NCI-H1105 treated with DMSO at 0.1 percent for 48 hours (cell line): ENCODE measurements at places on chromosomes 3 and 15.

DNA sequence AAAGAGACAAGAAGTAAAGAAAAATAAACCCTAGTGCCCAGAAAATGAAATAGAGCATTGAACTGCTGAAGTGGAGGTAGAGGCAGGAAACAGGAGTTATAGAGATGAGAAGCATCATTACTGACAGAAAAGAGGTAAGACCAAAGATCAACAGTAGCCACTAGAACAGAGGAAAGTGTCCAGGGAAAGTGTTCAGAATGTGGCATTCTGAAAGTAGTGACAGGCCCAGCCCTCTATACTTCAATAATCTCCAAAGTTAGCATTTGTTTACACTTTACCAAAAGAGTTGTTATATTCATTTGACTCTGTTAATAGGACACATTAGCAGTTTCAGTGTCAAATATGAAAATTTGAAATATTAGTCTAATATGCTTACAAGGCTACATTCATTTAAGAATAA, 727.1 kb upstream of the NECTIN3 start:
- DNase-seq: no peak

DNA sequence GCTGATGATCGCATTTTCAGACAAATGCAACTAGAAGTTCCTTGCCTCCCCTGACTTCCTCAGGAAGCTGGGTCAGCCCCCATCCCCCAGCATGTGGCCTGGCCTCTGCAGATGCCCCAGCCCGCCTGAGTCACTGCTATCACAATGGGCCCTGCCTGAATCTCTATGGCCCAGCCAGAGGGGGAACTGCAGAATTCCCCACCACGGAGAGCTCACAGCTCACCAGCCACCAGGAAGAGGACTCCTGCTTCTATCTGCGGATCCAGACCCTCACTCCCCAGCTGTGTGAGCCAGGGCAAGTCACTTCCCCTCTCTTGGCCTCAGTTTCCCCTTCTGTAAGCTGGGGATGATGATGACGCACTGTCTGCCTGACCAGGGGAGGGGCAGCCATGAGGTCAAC, 6.9 kb downstream of the PLXND1 start:
- DNase-seq: no peak

DNA sequence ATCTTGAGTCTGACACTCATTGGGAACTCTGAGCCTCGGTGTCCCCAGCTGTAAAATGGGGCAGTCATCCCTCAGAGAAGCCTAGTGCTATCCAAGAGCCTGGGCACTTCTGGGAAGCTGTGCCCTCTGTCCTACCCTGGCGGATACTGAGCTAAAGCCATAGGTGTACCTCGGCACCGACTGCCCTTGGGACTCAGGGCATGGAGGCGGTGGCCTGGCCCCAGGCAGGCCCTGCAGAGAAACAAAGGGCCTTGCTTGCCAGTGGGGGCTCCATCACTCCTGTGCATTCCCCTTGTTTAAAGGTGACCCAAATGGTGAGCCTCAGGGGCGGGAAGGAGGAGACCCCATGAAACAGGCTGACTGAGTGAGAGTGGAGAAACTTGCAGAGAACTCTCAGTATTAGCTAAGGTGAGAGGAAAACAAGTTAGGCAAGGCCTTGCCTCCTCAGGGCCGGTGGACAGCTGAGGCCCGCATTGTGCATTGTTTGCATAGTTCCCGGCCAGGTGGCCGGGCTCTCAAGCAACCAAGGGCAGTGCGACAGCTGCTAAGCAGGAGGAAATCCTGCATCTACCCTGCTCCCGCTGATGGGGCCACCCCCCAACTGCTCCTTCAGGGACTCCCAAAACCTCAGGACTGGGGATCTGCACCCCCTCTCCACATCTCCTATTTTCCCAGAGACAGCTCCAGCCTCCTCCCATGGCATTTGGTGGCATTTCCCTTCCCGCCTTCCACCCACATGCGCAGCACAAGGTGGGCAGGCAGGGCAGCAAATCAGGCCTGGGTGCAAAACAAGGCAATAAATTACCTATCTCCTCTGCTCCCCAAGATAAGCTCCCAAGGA, 4.3 kb downstream of the PFKFB4 start:
- DNase-seq: no peak

- DNase-seq: no peak
Observed at GRCh38 chr3:27464646-27465045, 19.5 kb downstream of the SLC4A7 start.

- no peak for DNase-seq
Observed at GRCh38 chr3:132843851-132844553, 121.8 kb upstream of the NPHP3 start.

- no peak for DNase-seq
Observed at GRCh38 chr3:65902304-65902793, 136.4 kb downstream of the MAGI1 start.

- DNase-seq: no peak
Observed at GRCh38 chr15:88843334-88843733, 40.1 kb downstream of the ACAN start.

- DNase-seq: no peak
Observed at GRCh38 chr3:15647611-15648167, 46.1 kb downstream of the BTD start.

DNA sequence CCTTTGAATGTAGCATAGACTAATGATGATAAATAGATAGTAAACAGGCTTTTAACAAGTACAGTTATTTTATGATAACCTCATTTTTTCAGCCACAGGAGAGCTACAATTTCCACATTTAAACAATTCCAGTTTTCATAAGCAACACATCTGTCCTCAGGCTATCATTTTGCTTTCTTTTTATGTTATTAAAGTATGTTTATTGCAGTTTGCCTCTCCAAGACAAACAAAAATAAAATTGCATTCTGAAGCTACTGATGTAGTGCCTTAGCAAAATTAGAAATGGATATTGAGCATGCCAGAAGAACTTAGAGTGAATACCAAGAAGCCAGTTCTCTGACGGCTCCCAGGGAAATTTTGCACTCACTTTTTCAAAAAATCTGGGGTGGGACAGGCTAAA, 140.6 kb upstream of the ABHD17C start:
- DNase-seq: no peak

GRCh38 chr3:184160456-184160855, 5.3 kb downstream of the DVL3 start:
- no peak for DNase-seq

DNA sequence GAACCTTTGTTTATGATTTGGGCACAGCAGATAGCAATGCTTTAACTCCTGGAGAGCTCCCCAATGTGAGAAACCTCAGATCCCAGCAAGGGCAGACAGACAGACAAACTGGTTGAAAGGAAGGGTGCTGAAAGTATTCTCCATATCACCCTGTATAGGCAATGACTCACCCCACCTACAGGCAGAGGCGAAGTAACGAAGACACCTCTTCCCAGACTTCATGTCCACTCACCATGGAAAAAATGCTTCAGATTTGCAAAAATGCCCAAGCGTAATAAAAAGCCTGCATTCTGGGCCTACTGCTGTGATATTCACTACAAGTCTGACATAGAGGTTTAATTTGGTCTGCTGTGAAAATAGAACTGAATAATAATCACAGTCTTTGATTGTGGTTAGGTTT, 50.5 kb downstream of the THBS1 start:
- DNase-seq: no peak

- no peak for DNase-seq
Observed at GRCh38 chr15:96222981-96223380, 107.5 kb upstream of the NR2F2 start.

DNA sequence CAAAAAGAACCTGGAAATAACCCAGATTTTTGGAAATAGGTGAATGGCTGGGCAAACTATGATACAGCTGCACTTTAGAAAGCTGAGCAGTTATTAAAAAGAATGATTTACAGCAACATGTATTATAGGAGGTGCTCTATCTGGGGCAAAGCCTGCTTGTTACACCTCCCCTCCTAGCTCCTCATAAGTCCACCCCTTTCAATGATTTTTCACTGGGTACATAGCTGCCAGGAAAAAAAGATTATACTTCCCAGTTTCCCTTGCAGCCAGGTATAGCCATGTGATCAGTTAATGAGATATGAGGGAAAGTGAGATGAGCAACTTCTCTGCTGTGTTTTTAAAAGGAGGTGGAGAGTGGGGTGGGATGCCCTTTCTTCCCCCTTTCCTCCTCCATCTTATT, 97.7 kb downstream of the CHST2 start:
- DNase-seq: no peak

DNA sequence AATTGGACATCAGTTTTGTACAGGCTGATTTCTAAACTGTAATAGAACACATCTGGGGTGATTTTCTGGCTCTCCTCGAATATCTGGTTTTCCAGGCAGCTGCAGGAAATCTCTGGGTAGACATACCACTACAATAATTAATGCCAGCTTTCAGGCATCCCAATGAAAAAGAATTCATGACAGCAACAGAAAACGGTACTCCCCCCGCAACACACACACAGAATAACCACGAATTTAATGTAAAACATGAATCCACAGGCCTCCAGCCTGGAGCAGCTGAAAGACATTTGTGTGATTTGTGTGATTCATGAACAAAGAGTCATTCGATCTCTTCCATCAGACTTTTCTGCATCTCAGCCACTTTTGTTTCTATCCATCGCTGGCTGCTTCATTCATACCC, 262.2 kb downstream of the MAGI1 start:
- no peak for DNase-seq

DNA sequence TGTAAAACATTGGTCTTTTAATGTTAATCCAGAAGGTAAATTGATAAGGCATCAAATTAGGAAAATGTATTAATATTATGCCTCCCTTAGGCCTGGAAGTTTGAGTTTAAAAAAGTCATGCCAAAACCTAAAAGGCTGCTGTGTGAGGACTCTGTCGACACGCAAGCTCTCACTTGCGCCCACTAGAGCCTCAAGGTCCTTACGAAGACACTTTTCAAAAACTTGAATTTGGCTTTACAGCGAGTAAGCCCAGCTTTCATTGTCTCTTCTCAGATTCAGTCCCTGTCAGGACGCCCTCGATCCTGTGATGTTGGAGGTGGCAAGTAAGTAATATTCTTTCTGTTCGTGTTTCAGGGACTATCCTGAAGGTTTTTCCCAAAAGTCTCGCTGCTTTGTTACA, 89.7 kb downstream of the CRTC3 start:
- no peak for DNase-seq

- DNase-seq: no peak
Observed at GRCh38 chr15:68896178-68896577, 34.1 kb upstream of the SPESP1 start.

GRCh38 chr3:187565701-187566100, 104.5 kb downstream of the SST start:
- DNase-seq: no peak

DNA sequence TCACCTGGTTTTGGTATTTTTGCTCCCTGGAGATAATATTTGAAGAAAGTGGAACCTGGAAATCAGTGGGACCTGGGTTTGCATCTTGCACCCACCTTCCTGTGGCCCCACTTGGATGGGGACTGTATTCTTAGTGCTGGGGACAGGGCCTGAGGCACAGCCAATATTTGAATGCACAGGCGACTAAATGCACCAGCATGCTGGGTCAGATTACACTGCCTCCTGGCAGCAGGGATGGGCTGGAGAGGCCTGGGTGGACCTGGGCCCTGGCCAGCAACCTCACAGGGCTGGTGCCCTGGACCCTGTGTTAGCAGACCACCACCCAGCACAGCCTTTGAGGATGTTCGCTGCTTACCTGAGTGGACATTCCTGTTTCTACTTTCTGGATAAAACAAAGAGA, 10.5 kb downstream of the ITIH4 start:
- no peak for DNase-seq

DNA sequence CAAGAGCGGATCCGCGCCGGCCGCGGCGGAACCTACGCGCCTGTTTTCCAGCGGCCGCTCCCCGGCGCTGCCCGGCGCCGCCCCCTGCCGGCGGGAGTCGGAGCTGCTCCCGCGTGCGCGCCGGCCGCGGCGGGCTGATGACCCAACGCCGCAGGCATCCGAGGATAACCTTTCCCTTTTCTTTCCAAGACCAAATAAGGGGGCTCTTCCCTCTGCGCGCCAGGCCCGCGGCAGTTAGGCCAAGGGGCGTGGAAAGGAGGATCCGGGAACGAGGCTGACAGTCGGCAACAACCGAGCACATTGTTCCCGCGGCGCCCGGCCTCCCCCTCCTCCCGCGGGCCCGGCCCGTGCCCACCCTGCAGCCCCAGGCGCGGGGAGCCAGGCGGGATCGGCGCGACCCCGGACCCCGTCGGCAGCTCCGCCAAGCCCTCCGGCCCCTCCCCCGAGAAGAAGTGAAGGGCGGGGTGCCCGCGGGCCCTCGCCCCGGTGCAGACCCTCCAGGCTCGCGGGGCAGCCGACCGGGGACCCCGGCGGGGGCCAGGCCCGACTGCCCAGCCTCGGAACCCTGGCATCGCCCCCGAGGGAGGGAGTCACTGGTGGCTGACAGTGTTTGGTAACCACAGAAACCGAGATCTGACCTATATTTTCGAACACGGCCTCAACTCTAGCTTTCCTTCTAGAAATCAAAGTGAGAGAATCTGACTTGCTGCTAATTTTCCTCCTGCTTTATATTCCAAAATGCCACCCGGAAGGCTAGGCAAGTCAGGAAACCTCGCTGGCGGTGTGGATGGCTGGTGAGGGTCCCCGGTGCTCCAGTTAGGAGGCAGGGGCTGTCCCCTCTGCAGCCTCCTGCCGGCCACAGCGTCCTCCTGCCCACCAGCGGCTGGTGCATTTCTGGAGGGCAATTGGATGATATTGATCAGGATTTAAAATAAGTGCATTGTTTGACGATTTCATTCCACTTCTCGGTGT, 45.6 kb upstream of the SYNM start:
- DNase-seq: peak; percentile 33

GRCh38 chr3:132788301-132788671, 66.1 kb upstream of the NPHP3 start:
- peak; percentile 9 for DNase-seq

- DNase-seq: peak; percentile 15
Observed at GRCh38 chr3:160804762-160805161, 48.7 kb downstream of the PPM1L start.

DNA sequence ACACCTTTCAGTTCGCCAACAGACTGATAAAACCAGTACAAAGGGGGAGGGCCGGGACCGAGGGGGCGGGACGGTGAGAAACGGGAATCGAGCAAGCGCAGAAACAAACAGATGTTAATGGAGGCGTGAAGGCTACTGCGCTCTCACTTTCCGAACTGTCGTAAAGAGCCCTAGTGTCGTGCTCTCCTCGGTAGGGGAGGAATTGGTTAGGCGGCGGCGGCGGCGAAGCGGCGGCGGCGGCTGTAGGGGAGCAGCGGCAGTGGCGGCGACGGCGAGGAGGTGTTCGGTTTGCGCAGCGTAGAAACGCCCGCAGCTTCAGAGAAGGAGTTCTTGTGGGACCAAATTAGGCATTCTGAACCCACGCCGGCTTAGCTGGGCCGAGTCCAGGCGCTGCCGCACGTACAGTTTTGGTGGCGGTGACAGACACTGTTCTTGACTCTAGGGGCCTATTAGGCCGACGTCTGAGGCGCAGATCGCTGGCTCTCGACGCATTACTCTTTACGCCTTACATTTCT, at the start of gene RNF111:
Gene RNF111 (plus strand): TSS at position 173 of the 515 bp plus-strand sequence. CDS start 43,160 bp downstream, outside the sequence.
- DNase-seq: peak; percentile 97

GRCh38 chr3:52218454-52218853, 7.0 kb downstream of the TLR9 start:
- no peak for DNase-seq

- no peak for DNase-seq
Observed at GRCh38 chr3:128971421-128972100, 22.3 kb downstream of the CFAP92 start.
